ENCODE measurements at places on chromosomes 16 and 17. TPM values are rescaled to one million over a fixed set of nuclear protein-coding genes. Genes with fewer than 3 reads are reported as not detected.

GRCh38 chr16:75621170-75621477, 2.0 kb downstream of the ADAT1 start:
- DNase-seq, result peak; percentile 21

DNA sequence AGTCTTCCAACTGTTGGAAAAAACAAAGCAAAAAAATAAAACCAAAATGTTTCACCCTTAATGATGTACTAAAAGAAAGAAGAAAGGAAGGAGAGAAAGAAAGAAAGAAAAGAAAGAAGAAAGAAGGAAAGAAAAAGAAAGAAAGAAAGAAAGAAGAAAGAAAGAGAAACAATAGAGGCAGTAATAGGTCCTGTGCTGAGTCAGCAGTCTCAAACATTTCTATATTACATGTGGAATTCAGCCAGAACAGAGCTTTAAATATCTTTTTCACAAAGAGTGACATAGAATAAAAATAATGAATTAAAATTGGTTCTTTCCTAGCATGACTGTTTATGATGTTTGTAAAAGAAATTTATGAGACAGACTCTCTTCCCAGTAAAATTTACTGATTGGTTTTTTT, 1135.3 kb upstream of the CDH8 start:
- no peak for DNase-seq

GRCh38 chr16:66713076-66713475, 16.5 kb upstream of the CMTM4 start:
- no peak for DNase-seq

The OR1A1 gene
- total RNA-seq, result not detected

GRCh38 chr16:79750311-79750710, 149.8 kb upstream of the MAF start:
- DNase-seq, result no peak

The HAGH gene
- 85.2 TPM for total RNA-seq

The CSH2 gene
- total RNA-seq, result not detected

DNA sequence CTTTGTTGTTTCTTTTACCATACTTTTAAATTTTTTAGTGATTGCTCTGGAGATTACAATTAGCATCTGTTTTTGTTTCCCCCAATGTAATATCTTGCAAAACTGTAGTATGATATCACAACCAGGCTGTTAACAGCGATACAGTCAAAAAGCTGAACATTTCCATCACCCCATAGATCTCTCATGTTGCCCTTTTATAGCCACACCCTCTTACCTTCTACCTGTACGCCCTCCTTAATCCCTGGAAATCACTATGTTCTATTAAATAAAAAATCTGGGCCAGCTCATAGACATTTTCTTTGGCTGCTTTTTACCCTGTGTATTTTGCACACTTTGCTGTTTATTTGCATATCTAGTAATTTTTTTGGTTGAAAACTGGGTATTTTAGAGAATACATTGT, 67.2 kb upstream of the NACA2 start:
- no peak for DNase-seq

The RAB37 gene
- not detected for total RNA-seq

DNA sequence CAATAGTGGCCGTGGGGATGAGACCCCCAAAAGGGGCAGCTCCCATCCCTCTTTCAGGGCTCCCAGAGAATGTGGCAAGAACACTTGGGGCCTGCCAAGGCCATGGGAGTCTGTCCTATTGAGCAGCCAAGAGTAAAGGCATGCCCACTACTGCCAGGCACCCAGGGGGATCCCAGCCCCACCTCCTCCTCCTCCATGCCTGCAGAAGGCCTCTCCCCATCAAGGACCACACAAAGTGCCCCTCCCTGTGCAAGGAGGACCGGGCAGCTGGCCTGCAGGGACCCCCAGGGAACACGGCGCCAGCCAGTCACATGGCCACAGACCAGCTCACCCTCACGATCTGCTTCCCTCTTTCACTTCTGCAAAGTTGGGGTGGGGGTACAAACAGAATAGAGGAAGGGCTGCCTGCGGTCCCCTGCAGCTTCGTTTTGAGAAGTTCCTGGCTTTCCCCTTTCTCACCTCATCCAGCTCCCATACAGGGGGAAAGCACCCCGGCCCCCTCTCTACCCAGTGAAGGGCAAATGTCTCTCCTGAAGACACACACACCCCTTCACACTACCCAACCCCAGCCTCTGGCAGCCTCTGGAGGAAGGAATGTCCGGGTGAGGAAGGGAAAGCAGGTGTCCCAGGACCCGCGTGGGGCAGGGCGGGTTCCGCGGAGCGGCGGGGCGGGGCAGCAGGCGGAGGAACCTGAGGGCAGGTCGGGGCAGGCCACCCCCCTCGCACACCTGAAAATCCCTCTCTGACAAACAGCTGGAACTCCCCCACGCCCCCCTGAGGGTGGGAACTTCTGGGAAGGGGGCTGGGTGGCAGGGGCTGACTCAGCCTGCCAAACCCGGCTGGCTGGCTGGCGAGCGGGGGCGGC, 2.0 kb downstream of the PPP1R9B start:
- DNase-seq, result no peak

DNA sequence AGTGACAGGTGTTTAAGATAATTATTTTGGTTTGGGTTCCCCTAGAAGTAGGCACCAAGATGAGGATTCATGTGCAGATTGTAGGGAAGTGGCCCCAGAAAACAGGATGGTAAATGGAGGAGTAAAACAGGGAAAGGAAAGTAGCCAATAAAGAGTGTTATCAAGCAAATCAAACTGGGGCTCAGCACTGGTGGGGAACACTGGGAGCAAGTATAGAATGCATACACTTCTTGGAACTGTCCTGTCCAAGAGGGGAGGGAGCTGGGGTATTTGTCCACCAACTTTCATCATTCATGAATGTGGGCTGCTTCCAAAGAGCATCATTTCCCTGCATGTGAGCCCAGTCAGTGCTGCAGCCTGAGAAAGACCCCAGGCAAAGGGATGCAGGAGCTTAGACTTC, 215.7 kb upstream of the IRX5 start:
- no peak for DNase-seq

DNA sequence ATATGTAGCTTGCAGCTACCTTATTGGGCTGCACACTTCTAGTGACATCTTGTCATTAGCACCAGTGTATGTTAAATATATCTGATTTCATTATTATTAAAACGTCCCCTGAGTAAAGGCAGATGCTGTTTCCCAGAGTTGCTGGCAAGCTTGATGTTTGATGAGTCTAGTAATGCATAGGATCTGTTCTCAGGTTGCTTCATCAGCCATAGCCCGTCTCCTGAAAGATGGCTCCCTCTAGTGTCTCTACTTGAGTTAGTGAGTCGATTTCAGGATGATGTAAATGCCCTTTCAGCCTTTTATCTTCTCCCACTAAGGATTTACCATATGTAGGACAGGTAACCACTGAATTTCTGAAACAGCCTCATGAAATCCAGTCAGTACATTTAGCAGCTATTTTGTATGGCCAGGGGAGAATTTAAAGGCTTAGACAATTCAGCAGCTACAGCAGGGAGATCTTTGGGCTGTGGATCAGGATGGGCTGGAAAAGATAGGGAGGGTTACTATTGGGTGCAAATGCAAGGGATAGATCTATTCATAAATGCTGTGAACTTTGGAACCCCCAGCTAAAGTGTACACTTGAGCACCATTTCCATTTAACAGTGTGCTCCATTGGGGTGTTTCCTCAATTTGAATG, 376.3 kb downstream of the CNTNAP4 start:
- peak; percentile 32 for DNase-seq

DNA sequence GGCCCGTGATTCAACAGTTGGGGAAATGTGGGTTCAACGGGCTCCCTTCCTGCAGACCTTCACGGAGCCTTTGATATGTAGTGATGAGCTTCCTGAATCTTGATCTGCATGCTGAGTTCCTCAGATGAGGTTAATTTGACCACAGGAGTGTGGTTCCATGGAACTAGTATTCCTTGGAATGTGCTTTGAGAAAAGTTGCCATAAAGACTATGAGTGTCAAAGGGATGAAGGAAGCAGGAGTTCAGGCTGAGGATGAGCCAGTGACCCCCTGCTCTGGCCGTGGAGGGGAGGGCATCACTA, 229.2 kb downstream of the MSI2 start:
- DNase-seq, result no peak

- no peak for DNase-seq
Observed at GRCh38 chr17:3007651-3008121, 55.7 kb downstream of the OR1D5 start.

- DNase-seq, result peak; percentile 59
Observed at GRCh38 chr16:88651276-88651988, 579 bp upstream of the CYBA start.

The KCNJ16 gene
- total RNA-seq, result not detected

DNA sequence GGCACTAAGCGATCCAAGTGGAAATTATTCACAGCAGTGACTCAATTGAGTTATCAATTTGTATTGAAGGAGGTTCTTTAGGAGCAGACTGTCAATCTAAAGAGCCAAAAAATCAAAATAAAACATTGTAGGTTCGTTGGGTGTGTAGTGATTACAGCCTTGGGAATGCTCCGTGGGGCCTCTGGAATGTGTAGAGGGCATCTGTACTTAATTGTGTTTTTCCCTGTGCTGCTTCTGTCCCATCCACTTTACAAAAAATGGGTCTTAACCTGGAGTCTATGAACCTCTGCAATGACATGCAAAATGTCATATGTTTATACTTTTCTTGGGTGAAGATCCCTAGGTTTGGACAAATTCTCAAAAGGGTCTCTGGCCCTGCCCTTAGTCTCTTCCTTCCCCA, 215.1 kb downstream of the CCDC182 start:
- peak; percentile 37 for DNase-seq

GRCh38 chr16:66930189-66930588, 4.0 kb downstream of the CIAO2B start:
- DNase-seq, result peak; percentile 69

- no peak for DNase-seq
Observed at GRCh38 chr17:36629970-36630502, 28.7 kb downstream of the MRM1 start.

The GJD3 gene
- not detected for total RNA-seq

The WFIKKN1 gene
- total RNA-seq, result not detected

GRCh38 chr16:70688246-70688742, 2.4 kb upstream of the MTSS2 start:
- DNase-seq, result peak; percentile 68

- no peak for DNase-seq
Observed at GRCh38 chr17:79033046-79033616, 9.2 kb downstream of the C1QTNF1 start.

The HBZ gene
- not detected for total RNA-seq

The TMEM92 gene
- total RNA-seq, result 6.6 TPM

DNA sequence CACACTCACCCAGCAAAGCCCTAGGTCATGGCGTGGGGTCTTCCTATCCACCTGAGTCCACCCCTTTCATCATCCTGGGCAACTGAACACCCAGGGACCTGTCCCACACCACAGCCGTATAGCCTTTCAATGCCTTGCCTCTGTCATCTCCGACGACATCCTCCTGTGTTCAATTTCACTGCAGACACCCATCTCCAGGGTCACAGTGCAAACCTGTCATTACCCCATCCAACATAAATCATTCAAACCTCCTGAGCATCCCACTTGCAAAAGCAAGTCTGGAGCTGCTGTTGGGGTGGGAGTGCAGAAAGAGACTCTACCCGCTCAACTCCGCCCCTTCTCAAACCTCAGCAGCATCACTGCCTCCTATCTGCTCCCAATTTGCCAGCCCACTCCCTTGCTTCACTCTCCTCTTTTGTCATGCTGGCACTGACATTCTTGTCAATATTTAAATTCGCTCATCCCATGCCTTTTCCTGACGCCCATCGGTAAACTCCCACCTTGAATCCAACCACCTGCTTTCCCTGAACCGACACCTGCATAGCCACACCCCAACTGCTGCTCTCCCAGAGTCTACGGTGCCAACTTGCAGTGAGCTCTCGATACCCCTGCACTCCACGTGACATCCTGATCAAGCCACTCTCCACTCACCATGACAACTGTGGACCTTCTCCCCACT, 37.0 kb downstream of the MARF1 start:
- DNase-seq, result no peak

DNA sequence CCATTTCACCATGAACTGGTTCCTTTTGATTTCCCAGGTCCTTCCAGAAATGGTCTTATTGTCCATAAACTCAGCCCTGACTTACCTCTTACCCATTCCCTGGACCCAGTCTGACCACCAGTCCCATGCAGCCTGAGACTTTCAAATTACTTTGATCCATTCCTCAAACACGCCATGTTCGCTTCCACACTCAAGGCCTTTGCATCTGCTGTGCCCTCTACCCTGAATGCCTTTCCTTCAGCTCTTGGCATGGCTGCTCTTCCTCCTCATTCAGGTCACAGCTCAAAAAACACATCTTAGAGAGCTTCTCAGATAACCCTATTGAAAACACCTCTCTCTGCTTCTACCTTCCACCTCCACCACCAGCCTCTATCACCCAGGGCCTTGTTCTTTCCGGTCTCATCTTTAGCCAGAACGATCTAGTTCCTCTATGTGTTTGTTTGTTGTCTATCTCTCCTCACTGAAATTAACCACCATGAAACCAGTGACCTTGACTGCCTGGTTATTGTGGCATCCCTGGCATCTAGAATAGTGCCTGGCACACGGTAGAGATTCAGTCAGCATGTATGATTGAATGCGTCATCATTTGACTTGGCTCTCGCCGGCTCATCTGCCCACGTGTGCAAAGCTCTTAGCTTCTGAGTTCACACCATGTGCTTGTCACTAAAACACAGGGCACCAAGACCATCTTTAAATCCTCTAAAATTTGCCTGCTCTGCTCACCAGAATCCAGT, 12.8 kb downstream of the CRYM start:
- no peak for DNase-seq

The ZNF213 gene
- 2.1 TPM for total RNA-seq

DNA sequence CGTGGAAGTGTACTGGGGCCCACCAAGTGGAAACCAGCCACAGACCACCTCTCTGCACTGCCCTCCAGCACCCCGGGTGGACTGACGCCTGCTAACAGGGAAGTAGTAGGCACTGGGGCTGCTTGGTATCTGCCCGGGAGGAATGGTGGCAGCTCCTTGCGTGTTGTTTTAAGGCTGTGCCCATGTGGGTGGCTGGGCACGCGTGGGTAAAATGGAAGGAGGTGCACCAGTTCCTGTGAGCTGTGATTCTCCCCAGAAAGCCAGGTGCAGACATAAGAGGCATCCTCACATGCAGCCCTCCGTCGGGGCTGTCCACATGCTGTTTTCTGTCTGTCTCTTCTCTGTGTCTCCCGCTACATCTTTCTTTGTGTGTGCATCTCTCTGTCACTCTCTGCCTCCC, 122.3 kb downstream of the ENGASE start:
- DNase-seq, result no peak

The RIPOR1 gene
- 21.6 TPM for total RNA-seq

GRCh38 chr17:12987120-12987519, 30.7 kb downstream of the ELAC2 start:
- DNase-seq, result no peak

GRCh38 chr17:6548578-6549330, 7.6 kb downstream of the PITPNM3 start:
- DNase-seq, result no peak

- DNase-seq, result no peak
Observed at GRCh38 chr17:14317383-14317782, 16.5 kb downstream of the HS3ST3B1 start.

The BAHCC1 gene
- total RNA-seq, result 2.0 TPM

Measured in A172 (cell line).